ENCODE measurements at places on chromosomes 4 and X.

GRCh38 chr4:57023104-57023503, 44.4 kb downstream of the POLR2B start:
- no peak for DNase-seq

DNA sequence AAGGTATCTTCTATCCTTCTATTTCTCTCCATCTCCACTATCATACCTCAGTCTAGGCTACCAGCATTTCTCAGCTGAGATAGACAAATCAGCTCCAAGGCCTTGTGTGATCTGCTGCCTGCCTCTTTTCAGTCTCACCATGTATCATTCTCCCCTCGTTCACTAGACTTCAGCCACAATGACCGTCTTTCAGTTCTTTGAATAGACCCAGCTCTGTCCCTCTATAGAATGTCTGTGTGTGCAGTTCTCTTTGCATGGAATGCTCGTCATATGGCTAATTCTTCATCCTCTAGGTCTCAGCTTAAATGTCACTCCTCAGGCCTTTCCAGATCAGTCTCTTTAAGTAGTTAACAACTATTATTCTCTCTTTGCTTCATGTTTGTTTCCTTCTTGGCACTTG, 6.5 kb downstream of the IGBP1 start:
- DNase-seq = no peak

DNA sequence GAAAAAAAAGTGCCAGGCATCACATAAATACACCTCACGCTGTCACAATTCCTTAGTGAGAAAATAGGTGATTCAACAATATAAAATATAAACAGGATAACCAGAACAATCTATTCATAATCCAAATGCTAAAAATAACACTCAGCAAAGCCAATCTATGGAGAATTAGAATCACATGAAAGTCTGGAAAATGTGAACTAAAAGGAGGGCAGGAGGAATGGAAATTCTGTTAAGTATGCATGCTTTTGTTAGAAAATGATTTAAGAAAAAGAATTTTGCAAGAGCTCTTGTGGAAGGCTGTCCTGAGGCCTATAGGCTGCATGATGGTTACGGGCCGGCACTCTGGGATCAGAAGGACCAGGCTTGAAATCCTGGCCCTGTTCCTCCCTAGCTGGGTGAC, 70.6 kb upstream of the PROM1 start:
- no peak for DNase-seq

- no peak for DNase-seq
Observed at GRCh38 chr4:53863736-53864365, 200.6 kb downstream of the CHIC2 start.

DNA sequence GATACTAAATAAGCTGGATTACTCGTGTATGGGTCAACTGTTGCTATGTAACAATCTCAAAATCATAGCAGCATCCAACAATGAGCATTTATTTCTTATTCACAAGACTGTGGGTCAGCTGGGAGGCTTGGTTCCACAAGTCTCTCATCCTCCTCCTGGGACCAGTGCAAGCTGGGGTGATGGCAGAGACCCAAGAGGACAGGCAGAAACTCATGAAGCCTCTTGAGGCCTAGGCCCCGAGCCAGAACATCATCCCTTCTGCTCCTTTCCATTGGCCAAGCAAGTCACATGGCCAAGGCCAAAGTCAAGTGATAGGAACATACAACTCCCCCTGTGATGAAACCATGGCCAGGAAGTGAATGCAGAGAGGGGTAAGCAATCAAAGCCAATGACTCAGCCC, 422.1 kb downstream of the BCOR start:
- no peak for DNase-seq

- DNase-seq = no peak
Observed at GRCh38 chrX:6129195-6129594, 99.5 kb downstream of the NLGN4X start.

DNA sequence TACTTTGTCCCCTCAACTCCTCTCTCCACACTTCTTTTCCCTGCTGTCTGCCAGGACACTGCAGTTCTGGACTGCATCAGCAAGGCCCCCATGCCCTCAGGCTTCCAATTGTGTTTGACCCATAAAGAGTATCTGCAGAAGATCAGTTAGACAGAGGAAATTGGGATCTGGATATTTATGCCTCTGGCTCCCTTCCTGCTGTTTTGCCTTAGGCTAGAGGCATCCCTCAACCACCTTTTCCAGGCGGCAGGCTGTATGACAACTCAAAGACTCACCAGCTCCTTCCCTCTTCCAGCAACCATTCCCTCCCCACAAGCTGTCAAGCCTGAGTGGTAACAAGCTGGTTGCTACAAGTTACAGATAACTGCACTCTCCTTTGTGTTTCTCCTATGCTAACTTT, 66.4 kb upstream of the NDP start:
- no peak for DNase-seq

- DNase-seq = no peak
Observed at GRCh38 chrX:120244395-120244734, 6.2 kb upstream of the ZBTB33 start.

- no peak for DNase-seq
Observed at GRCh38 chrX:38293741-38294140, 33.6 kb downstream of the RPGR start.

GRCh38 chrX:111375747-111376146, 36.2 kb downstream of the DCX start:
- no peak for DNase-seq

- DNase-seq = no peak
Observed at GRCh38 chrX:5730556-5730955, 498.1 kb downstream of the NLGN4X start.

DNA sequence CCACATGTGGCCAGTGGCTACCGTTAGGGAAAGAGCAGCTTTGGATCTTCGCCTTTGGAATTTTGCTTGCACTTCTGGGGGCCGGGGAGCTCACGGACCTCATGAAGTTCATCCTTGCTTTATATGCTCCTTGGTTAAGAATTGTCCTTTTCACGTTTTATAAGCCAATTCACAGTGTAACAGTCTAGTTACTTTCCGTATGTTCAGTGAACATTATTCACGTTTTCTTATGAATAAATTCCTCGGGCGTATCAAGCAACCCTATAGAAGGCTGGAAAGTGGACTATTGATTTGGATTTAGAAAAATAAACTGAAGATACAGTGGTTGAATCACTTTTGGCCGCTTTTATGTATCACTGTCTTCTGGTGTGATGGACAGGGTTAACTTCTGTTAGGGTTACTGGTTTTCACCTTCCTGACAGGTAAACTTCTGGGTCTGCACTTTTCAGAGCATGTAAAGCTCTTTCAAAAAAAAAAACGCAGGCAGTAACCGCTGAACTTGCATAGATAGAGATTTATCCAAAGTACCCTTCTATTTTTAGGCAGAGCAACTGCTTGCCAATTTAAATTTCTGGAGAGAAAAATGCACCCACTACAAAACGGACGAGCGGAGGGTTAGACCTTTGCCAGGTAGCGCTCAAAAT, 569 bp upstream of the PDLIM5 start:
- no peak for DNase-seq

DNA sequence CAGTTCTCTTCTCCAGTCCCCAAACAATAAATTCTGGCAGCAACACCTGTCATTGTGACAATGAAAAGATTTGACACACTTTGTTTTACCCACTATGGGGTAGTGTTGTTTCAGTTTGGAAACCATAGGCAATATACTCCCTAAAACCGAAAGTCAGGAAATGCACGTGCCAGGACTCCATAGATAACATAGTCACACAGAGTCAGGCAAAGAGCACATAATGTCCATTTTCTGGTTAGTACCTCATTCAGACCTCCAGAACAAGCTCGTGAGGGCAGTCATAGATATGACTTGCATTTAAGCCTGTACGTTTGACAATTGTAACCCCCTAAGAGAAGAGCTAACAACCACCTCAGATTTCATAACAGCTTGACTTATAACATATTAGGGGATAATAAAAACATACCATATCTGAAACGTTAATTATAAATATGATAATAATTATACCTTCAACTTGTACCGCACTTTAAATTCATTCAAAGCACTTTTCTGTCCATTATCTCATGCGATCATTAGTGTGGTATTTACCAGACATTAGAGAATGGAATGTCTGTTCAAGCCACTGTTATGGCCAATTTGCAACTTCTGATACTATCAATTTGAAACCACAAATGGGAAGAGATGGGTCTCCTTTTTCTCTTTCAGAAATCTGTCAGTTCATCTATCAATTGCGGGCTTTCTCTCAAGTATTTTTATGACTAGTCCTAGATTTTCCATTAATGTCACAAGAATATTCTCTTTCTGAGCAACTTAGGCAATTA, 147.4 kb downstream of the LDB2 start:
- DNase-seq = no peak

DNA sequence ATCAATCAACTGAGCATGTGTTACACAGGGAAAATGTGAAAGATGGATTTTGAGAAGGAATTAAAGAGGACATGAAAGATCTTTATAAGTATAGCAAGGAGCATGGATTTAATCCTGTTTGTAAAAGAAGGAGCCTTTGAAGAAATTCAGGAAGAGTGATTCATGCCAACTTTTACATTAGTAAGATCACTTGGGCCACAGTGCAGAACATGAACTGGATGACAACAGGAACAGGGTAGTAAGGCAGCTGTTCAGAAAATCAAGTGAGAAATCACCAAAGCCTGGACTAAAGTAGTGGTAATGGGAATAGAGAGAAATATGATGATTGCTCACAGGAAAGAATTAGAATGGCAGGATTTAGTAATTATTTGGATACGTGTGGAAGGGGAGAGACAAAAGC, 265.7 kb upstream of the PCDH7 start:
- no peak for DNase-seq

- DNase-seq = no peak
Observed at GRCh38 chrX:44529310-44529709, 13.3 kb downstream of the FUNDC1 start.

GRCh38 chr4:52028970-52029369, 8.8 kb upstream of the LRRC66 start:
- no peak for DNase-seq

- DNase-seq = peak; percentile 87
Observed at GRCh38 chr4:183722731-183723560, 63.9 kb downstream of the TRAPPC11 start.

DNA sequence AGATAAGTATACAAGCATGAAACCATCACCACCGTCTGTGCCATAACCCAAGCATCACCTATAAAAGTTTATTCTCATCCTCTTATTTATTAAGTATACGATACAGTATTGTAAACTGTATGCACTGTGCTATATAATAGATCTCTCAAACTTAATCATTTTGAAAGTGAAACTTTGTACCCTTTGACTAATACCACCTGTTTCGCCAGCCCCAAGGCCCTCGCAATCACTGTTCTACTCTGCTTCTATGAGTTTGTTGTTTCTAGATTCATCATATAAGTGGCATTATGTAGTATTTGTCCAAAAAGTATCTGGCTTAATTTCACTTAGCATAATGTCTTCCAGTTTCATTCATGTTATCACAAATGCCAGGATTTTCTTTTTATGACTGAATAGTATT, 72.1 kb upstream of the DOCK11 start:
- DNase-seq = no peak

DNA sequence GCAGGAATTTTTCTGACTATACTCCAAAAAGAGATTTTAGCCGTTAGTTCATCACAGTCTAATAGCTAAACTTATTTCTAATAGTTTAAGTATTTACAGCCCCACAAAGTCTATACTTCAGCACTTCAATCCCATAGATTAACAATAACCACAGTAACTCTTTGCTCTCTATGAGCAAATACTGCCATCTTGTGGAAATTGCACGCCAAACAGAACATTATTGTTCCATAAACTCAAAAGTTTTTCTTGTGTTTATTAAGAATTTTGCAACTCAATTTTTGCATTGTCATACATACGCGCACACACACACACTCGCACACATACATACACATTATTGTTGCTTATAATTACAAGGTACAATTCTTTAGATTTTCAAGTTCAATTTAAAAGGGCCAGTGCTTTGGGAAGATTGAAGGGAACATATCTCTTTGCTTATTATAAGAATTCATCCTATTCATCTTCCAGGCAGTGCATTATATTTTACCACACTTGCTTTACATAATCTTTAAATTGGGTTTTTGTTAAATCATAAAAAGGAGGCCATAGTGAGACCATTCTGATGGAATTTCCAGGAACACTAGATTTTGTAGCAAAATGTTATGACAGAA, 63.8 kb upstream of the ATOH1 start:
- DNase-seq = no peak

DNA sequence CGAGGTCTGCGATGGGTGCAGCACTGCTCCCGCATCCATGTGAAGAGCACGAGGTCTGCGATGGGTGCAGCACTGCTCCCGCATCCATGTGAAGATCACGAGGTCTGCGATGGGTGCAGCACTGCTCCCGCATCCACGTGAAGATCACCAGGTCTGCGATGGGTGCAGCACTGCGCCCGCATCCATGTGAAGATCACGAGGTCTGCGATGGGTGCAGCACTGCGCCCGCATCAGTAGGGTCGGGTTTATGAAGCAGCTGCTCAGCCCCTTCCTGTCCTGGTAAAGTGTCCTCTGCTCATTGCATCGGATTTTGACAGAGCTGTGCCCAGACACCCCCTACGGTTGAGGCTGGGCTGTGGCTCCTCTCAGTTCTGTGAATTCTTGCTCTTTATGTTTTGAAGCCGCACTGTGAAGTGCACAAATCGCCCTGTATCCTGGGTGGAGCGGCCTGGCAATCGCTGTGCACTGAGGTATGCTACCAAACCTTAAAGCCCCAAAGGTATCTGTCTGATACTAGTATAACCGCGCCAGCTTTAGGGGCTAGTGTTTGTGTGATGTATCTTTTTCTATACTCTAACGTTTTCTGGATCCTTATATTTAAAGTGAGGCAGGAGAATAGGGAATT, 98.7 kb downstream of the CPZ start:
- no peak for DNase-seq

- peak; percentile 92 for DNase-seq
Observed at GRCh38 chrX:38561126-38561868, at the start of gene TSPAN7. TSS of gene TSPAN7 (plus strand) at chrX:38561542. CDS start at chrX:38561547, 5 bp downstream.

DNA sequence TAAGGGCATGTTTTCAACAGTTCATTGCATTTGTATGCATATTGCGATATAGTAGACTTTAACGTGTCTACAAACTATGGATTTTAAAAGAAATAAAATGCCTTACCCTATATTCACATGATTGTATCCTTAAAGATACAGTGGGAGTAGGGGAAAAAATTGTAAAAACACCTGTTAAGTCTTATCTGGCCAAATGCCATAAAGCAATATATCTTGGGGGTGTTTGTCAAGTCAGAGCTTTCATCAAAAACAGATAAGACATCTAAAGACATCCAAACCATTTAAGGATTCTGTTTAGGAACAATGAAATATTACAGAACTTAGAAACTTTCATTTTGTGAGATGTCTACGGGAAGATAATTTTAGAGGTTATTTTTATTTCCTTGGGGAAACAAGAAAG, 152.3 kb downstream of the AASDH start:
- no peak for DNase-seq

GRCh38 chrX:78945186-78945912, at the start of gene P2RY10:
TSS of gene P2RY10 (plus strand) at chrX:78945391. CDS start at chrX:78960521, 15,130 bp downstream.
- no peak for DNase-seq

All from aorta (tissue), 5 donors.